MCF 10A (cell line): ENCODE measurements at places on chromosomes 4 and X.
A peak's percentile ranks its signal among the peaks of the same experiment; 100 is the strongest.

DNA sequence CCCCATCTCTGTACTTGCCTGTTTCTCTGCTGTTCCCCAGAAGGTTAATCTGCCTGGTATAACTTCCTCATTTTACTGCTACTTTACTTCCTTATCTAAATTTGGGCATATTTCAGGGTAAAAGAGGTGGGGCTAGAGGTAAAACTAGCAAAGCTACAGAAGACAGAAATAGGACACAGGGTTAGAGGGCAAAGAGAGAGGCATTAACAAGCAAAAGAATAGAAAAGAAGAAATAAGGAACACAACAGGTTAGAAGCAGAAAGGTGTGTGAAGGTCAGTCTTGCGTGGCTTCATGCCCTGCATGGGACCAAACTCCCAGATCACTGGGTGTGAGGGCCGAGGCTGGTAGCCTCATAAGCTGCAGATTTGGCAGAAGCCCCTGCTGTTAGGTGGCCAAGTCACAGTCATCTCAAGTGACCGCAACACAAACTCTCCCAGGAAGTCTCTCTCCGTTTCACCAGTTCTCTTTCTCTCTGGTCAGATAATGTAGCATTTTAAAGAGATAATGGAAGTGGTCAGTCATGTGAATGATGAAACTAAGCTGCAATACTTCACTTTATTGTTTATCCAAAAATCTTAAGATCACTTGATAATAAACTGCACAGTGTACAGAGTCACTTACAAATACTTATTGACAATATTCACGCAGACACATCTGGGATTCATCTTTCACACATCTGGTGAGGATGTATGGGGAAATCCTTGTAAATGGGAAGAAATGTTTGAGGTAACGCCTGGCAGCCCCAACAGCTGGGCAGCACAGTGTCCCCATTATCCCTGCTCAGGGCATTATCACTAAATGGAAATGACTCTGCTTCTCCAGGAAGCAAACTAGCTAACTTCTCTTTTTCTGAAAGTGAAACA lies 16.4 kb downstream of the TMEM154 start:
- no peak for DNase-seq

DNA sequence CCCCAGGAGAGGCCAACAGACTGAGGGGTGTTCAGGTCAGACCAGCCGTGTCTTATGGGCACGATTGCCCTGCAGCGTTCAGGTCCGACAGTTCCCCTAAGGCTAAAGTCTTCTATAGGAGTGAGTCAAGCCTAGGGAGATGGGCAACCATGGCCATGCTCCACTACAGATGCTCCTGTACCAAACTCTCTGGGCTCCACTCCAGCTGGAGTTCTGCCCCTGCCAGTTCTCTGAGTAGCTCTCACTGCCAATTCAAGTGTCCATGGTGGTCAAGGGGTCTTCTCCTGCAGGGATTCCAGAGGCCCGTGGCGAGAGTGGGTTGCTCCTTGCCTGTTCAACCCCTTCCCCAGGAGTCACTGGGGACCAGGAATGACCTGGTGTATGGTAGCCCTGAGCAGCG lies 38.2 kb downstream of the BEX3 start:
- no peak for DNase-seq

GRCh38 chr4:151524610-151525009 lies 115.6 kb downstream of the FHIP1A start:
- DNase-seq: peak; percentile 62

GRCh38 chrX:144075432-144075831 lies 191.6 kb downstream of the UBE2NL start:
- DNase-seq: no peak

DNA sequence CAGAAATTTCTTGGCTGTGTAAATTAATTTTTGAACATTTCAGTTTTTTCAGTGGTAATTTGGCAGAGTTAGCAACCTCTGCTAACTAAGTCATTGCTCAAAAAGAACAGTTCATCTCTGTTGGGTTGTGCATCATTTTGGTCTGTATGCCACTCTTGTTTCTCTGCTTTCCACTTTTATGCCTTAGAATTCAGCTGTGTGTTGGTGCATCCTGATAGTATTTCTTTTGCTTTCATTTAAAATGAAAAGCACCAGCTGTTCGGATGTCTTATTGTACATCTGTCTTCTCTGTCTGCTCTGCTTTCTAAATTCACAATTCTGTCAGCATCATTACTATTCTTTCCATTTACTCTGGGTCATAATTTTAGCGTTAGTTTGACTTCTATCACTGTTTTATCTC lies 388.2 kb upstream of the NDST4 start:
- no peak for DNase-seq

DNA sequence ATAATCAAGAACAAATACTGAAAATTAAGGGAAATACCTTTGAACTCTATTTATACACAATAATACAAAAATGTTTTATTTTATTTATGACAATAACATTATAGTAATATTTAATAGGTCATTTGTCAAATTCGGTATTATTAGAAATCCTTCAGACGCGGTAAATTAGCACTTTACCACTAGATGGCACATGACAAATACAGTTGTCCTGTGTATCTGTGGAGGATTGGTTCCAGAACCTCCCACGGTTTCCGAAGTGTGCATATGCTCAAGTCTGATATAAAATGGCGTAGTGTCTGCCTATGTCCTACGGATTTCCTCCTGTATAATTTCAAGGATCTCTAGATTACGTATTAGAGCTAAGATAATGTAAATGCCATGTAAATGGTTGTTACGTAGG lies 8.1 kb upstream of the LINC00632 start:
- DNase-seq: peak; percentile 68

DNA sequence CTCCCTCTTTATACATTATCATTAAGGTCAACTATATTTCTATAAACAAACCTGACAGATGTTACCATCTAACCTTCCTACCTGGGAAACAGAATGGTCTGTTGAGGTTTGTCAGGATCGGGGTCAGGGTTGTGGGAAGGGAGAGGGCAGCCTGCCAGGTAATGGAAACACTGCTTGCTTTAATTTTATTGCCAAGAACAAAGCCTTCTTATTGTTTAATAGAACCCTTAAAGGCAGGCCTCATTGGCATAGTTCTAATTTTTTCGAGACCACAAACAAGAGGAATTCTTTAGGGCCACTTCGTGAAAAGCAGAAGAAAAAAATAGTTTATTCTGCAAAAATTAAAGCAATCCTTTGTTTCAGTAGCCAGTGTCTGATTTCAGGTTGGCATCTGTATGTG lies 113.2 kb downstream of the MID1 start:
- DNase-seq: no peak

DNA sequence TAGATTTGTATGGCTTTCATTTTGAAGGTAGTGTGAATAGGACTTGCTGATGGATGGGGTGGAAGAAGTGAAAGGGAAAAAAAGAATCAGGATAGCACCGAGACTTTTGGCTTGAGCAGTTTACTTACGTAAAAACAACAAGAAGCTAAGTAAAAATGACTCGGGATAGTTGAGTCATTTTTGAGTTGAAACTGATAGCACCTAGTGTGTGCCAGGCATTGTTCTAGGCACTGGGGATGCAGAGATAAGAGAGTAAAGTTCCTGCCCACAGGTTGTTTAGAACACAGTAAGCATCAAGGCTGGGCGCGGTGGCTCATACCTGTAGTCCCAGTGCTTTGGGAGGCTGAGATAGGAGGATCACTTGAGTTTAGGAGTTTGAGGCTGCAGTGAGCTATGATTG lies 34.7 kb downstream of the ADD1 start:
- DNase-seq: no peak

DNA sequence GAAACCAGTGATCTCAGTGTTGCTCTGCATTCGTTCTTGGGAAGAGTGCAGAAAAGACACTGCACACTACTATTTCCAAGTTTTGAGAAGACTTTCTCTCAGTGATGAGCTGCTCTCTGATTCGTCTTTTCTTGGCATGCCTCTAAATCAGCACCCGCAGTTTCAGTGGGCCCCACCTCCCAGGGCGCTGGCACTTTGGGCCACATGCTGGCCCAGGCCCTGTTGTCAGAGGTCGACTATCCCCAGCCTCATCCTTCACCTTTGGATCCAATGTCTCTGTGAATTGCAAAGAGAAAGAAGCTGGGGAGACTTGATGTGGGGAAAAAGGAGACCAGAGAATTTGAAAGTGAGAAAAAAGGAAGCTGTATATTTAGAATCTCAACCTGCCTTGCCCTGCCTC lies 644.1 kb upstream of the PITX2 start:
- no peak for DNase-seq

- peak; percentile 53 for DNase-seq
Measured at GRCh38 chrX:52346174-52347165, 22.4 kb upstream of the XAGE2 start.

- no peak for DNase-seq
Measured at GRCh38 chrX:25928316-25928715, 209.8 kb upstream of the MAGEB18 start.

DNA sequence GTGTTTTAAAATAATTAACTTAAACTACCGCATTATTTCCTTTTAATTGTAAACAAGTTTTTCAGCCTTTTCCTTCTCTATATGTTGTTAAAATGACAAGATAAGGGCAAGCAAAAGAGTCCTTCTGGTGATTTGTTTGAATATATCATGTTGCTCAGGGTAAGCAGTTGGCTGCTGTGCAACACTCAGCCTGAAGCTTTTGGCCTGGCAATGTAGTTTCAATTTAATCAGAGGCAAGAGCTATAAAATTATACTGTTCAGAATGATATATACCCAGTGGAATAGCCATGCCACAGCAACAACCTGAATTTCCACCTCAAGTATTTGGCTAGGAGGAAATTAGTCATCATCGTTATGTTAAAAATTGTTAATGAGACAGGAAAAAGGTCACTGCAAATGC lies 53.4 kb downstream of the GRXCR1 start:
- DNase-seq: no peak

DNA sequence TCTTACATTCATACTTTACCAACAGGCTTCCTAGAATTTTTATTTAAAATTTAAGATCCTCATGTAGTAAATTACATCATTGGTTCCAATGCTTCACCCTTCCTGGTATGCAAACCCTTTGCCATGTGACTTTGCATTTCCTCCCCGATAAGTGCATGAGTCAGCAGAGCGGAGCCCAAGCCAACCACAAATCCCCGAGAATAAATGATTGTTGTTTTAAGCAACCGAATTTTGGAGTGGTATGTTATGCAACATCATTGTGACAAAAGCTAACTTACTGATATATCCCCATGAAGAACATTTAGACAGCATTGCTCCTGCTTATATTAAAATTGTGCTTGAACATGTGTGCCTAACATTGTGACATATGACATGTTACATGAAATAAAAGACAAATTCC lies 199.4 kb upstream of the DDX53 start:
- peak; percentile 79 for DNase-seq

GRCh38 chr4:2103843-2104547 lies 44.9 kb downstream of the NAT8L start:
- no peak for DNase-seq

- DNase-seq: peak; percentile 98
Measured at GRCh38 chr4:99763635-99764101, 53.0 kb upstream of the DAPP1 start.

- peak; percentile 8 for DNase-seq
Measured at GRCh38 chrX:47687263-47687662, 28.3 kb upstream of the UXT start.

- no peak for DNase-seq
Measured at GRCh38 chrX:39614680-39614998, 483.1 kb downstream of the BCOR start.

DNA sequence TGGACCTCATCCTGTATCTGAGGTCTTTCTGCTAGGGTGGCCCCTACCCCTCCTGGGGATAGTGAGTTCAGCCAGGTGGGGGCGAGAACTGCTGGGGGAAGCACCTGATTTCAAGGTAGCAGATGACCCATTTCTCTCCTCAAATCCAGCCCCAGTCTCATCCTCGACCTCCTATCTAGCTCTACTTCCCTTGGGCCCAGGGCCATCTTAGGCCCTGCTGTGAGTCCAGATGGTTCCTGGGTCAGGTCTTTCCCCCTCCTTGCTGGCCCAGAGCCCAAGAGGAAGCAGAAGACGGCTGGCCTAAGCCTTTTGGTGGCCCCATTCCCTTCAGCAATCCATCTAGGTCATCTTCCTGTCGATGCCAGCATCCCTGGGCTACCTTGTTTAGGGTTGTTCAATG lies 3.3 kb downstream of the CDK16 start:
- no peak for DNase-seq

DNA sequence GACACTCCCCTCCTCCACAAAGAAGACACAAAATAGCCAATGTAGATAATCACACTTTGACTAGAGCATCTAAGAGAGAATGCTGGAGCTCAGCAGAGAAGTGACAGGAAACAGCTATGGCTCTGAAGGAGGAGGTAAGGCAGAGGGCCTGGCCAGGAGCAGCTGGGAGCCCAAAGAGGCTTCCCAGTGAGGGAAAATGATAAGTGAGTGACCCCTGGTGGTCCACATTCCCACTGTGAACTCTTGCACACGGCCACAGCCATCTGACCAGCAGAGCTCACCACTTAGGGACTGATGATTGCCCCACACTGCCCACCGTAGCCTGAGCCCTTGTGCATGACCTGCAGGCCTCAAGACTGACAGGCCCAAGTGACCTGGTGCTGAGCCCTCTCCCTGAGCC lies 162.7 kb upstream of the GALNTL6 start:
- peak; percentile 8 for DNase-seq

- peak; percentile 80 for DNase-seq
Measured at GRCh38 chr4:13706120-13706519, 78.6 kb upstream of the BOD1L1 start.
